ENCODE measurements at places on chromosomes 3 and 15. TPM values are rescaled to one million over a fixed set of nuclear protein-coding genes. Genes with fewer than 3 reads are reported as not detected.

The SLC35A5 gene
- 51.4 TPM for total RNA-seq

The MAP4 gene
- total RNA-seq: 241 TPM

The PLSCR2 gene
- total RNA-seq: 9.4 TPM

The GABRG3 gene
- 3.7 TPM for total RNA-seq

The LINGO1 gene
- total RNA-seq: 22.4 TPM

The IQGAP1 gene
- 102 TPM for total RNA-seq

The GRM7 gene
- 2.7 TPM for total RNA-seq

The KNG1 gene
- 0.31 TPM for total RNA-seq

- no peak for DNase-seq
- no peak overlapping the region for H3K4me3 ChIP-seq
- no peaks in the 10 kb centered on the region for H3K27me3 ChIP-seq
- peaks cover 4% of the 10 kb centered on the region for H3K4me1 ChIP-seq
- H3K36me3 ChIP-seq: no peaks in the 10 kb centered on the region
These were observed 75.7 kb downstream of the ITGB5 start for GRCh38 chr3:124811436-124811835.

- no peaks in the 10 kb centered on the region for H3K36me3 ChIP-seq
- H3K27ac ChIP-seq: no peak overlapping the region
- H3K27me3 ChIP-seq: no peaks in the 10 kb centered on the region
- H3K4me3 ChIP-seq: no peak overlapping the region
- DNase-seq: no peak
These were observed 71.0 kb upstream of the ZNF280D start for GRCh38 chr15:56804279-56804678.

GRCh38 chr15:72838311-72838731 lies 54.8 kb upstream of the ADPGK start:
- no peak overlapping the region for H3K27ac ChIP-seq
- peak; percentile 15 for DNase-seq
- H3K4me3 ChIP-seq: no peak overlapping the region
- no peaks in the 10 kb centered on the region for H3K27me3 ChIP-seq
- H3K36me3 ChIP-seq: no peaks in the 10 kb centered on the region

GRCh38 chr15:39083213-39083612 lies 497.7 kb upstream of the THBS1 start:
- H3K27me3 ChIP-seq: no peaks in the 10 kb centered on the region
- no peak for DNase-seq

DNA sequence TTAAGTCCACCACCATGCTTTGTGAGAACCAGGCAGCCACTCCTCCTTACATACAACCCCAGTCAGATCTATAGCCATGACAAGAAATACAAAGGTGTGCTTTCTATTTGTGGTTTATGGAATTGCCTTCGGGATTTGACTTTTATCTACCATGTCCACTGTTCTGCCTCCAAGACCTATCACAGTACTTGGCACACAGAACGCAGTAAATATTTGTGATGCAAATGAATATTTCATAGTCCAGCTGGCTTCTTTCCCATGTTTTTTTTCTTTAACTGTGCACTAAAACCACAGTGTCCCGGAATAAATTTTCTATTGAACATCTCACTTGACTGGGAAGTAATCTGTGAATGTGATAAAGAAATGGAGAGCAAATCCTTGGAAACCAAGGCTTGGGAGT lies 314.7 kb downstream of the RORA start:
- no peak overlapping the region for H3K4me3 ChIP-seq
- no peak for DNase-seq
- H3K27ac ChIP-seq: no peak overlapping the region

- no peak overlapping the region for H3K27ac ChIP-seq
- no peak overlapping the region for H3K4me3 ChIP-seq
- H3K4me1 ChIP-seq: no peaks in the 10 kb centered on the region
- no peak for DNase-seq
These were observed 114.1 kb upstream of the CDIN1 start for GRCh38 chr15:36465304-36465703.

GRCh38 chr15:49154359-49154758 lies 1.0 kb downstream of the COPS2 start:
- H3K4me3 ChIP-seq: peak overlapping the region; percentile 93
- DNase-seq: no peak
- peak overlapping the region; percentile 95 for H3K27ac ChIP-seq
- no peaks in the 10 kb centered on the region for H3K27me3 ChIP-seq
- peaks cover 10% of the 10 kb centered on the region for H3K4me1 ChIP-seq

DNA sequence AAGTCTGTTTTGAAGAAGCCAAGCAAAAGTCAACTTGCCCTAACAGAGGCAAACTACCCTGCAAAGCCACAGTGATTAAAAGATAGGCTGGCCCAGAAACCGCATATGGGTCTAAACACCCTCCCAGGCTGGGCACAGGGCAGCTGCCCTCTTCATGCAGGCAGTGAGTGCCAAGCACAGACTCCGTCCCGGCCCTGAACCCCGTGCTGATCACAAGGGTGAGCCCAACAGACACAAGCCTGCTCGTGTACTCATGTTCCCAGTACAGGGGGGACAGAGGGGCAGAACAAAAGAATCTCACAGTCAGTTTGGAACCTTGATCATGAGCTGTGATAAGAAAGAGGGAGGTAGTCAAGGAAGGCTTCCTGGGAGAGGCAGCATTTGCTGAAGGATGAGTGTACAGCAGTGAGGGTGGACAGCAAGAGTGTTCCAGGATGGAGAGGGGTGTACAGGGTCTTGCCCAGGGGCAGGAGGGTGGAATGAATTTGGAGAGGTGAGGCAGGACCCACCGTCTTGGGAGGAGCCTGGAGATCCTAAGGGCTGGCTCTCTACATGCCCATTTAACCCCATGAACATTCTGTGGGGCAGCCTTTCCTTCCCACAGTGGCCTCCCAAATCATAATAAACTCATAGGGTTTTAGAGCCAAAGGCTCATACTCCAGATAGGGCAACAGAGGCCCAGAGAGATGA lies 43.2 kb upstream of the PRR23E start:
- no peak overlapping the region for H3K4me3 ChIP-seq
- no peaks in the 10 kb centered on the region for H3K4me1 ChIP-seq
- no peak overlapping the region for H3K27ac ChIP-seq
- H3K36me3 ChIP-seq: no peaks in the 10 kb centered on the region
- DNase-seq: no peak

- no peak overlapping the region for H3K4me3 ChIP-seq
- H3K27me3 ChIP-seq: no peaks in the 10 kb centered on the region
- no peak overlapping the region for H3K27ac ChIP-seq
- H3K4me1 ChIP-seq: no peaks in the 10 kb centered on the region
- DNase-seq: no peak
- no peaks in the 10 kb centered on the region for H3K36me3 ChIP-seq
These were observed 29.5 kb downstream of the WNT7A start for GRCh38 chr3:13850161-13850945.

DNA sequence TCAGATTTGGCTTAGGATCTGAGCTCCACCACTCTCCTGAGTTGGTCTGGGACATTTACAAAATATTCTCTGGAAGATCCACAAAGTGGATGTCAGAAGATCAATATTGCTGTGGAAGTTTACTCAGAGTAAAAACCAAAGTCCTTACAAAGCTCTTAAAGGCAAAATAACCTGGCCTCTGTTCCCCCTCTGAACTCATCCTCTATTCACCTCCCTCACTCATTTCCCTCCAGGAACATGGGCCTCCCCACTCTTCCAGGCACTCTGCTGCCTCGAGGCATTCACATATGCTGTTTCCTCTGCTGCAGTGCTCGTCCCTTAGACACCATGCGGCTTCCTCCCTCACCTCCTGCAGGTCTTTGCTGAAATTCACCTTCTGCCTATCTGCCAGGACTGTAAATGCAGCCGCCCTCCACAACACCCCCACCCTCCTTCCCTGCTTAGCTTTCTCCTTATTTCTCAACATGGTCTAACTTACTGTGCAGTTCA lies 19.1 kb upstream of the CCDC174 start:
- DNase-seq: no peak
- no peaks in the 10 kb centered on the region for H3K27me3 ChIP-seq
- no peaks in the 10 kb centered on the region for H3K36me3 ChIP-seq
- no peak overlapping the region for H3K27ac ChIP-seq

DNA sequence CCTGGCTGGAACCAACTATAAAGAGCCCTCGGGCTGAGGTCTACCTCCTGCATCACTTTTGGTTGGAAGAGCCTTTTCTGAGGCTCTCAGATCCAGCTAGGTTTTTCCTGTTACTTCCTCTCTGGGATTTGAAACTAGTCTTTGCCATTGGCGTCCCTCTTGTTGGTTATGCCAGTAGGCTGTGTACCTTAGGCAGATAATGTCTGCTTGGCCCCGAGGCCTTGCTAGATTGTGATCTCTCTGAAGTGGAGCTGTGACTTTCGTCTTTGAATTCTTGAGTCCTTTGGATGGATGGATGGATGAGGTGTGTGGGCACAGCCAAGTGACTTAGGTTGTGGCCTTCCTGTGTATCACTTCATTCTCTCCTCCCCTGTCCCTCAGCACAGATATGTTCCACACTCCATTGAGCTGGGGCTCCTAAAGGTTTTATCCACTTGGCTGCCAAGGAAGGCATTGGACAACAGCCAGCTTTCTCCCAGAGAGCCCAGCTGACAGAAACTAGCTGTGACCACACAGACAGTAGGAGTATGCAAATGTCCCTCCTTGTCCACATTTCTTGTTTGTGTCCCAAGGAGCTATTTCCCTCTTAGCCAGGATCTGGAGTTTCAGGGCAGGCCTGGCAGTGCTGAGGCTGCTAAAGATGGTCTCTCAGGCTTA lies 7.9 kb upstream of the DNAJC17 start:
- H3K4me1 ChIP-seq: peaks cover 7% of the 10 kb centered on the region
- peak; percentile 89 for DNase-seq
- H3K27ac ChIP-seq: peak overlapping the region; percentile 59

DNA sequence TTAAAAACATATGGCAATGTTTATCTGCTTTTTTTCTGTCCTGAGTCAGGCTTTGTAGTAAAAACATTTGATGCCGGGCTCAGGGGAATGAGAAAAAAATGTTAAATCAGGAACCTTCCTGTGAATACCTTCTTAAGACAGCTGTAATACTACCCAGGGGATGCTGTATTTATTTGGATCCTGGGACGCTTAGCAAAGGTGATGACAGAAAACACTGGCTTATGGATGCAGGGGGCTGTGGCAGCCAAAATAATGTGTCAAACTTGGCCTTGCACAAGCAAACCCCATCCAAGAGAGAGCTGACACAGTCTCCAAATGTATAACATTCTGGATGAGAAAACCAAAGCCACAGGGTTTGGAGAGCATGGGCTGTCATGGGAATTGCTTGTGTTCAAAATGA lies 438.2 kb upstream of the PROK2 start:
- H3K4me1 ChIP-seq: no peaks in the 10 kb centered on the region
- H3K4me3 ChIP-seq: no peak overlapping the region
- H3K36me3 ChIP-seq: no peaks in the 10 kb centered on the region

- no peaks in the 10 kb centered on the region for H3K27me3 ChIP-seq
- H3K4me3 ChIP-seq: no peak overlapping the region
- H3K36me3 ChIP-seq: no peaks in the 10 kb centered on the region
These were observed 622.1 kb downstream of the IGSF11 start for GRCh38 chr3:118412503-118412902.

DNA sequence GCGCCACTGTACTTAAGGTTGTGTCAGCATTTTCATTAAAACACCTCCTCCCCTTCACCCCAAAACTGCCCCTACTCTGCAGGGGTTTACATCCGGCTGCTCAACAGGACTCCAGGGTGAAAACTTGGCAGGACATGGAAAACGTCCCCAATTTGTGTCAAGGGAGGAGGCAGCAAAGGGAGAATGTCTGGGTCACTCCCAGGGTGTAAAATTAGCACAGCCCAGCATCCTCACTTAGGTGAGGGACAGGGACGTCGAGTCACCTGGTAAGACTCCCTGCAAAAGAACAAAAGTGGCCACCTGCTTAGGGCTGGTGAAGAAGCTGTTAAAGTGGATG lies 532.3 kb downstream of the FOXP1 start:
- no peaks in the 10 kb centered on the region for H3K27me3 ChIP-seq
- H3K27ac ChIP-seq: no peak overlapping the region
- H3K36me3 ChIP-seq: no peaks in the 10 kb centered on the region
- no peak overlapping the region for H3K4me3 ChIP-seq

GRCh38 chr3:140128631-140129030 lies 193.6 kb downstream of the CLSTN2 start:
- no peak overlapping the region for H3K27ac ChIP-seq

DNA sequence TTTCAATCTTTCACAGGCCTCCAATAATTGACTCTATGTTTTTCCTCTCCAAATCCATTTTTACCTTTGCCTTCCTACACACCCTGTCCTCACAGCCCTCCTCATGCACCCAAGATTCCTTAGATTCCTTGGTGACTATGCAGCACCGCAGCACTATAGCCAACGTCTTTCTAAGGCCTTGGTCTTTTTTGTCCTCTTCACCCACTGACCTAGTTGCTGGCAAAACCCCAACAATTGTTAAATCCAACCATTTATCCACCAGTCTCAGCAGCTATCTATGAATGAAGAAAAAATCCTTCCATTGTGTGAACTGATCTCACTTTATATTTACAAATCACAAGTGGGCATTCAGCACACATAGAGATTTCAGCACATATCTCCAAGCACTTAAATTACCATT lies 203.9 kb downstream of the VGLL3 start:
- DNase-seq: no peak
- no peaks in the 10 kb centered on the region for H3K36me3 ChIP-seq
- no peak overlapping the region for H3K4me3 ChIP-seq
- H3K27me3 ChIP-seq: no peaks in the 10 kb centered on the region
- no peak overlapping the region for H3K27ac ChIP-seq
- H3K4me1 ChIP-seq: no peaks in the 10 kb centered on the region

DNA sequence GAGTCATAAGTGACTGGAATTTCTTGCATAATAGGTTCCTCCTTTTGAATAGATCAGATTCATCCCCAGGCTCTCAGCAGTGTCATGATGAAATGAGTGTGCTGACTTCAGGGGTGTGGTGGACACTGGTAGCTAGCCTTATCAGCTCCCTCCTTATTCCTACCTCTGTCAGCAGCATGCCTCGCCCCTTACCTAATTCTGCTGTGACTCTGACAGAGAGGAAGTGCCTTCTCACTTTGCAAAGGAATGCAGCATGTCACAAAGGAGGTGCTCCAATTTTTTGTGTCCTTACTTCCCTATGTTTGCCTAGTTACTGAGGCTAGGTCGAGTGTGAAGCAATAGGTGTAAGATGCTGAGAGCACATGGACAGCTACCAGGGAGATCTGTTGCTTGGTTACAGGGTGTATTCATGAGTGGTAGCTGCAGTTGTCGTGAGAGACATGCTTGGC lies 90.6 kb downstream of the TNFAIP8L3 start:
- H3K27ac ChIP-seq: no peak overlapping the region
- no peaks in the 10 kb centered on the region for H3K4me1 ChIP-seq
- H3K36me3 ChIP-seq: no peaks in the 10 kb centered on the region
- no peak overlapping the region for H3K4me3 ChIP-seq
- no peak for DNase-seq
- no peaks in the 10 kb centered on the region for H3K27me3 ChIP-seq

DNA sequence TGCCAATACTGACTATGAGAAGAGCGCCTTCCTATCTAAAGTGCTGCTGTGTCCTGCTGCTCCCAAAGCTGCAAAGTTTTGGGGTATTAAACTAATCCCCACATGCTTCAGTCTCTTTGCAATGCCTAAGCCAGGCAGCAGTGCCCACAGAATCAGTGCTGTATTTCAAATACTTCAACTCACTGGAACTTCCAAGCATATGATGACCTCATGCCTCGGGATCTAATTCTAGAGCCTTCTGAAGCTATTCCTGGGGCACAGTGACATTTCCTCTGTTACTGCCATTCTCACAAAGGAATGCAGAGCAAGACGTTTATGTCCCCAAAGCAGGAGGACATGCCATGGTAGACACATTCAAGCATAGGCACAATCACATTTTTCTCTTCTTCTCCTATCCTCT lies 78.5 kb downstream of the CD200 start:
- H3K27ac ChIP-seq: no peak overlapping the region
- no peaks in the 10 kb centered on the region for H3K27me3 ChIP-seq
- no peak for DNase-seq
- H3K4me3 ChIP-seq: no peak overlapping the region
- no peaks in the 10 kb centered on the region for H3K4me1 ChIP-seq

- H3K4me3 ChIP-seq: no peak overlapping the region
- no peaks in the 10 kb centered on the region for H3K36me3 ChIP-seq
- H3K4me1 ChIP-seq: no peaks in the 10 kb centered on the region
- H3K27ac ChIP-seq: no peak overlapping the region
- no peaks in the 10 kb centered on the region for H3K27me3 ChIP-seq
These were observed 405.6 kb downstream of the CADM2 start for GRCh38 chr3:85364296-85364909.
